ENCODE measurements at places on chromosomes 2 and 18.
A peak's percentile ranks its signal among the peaks of the same experiment; 100 is the strongest.

GRCh38 chr2:215487002-215487372 is 51.1 kb upstream of the FN1 start:
- no peaks in the 10 kb centered on the region for H3K36me3 ChIP-seq
- H3K27me3 ChIP-seq = peaks cover 4% of the 10 kb centered on the region
- no peak for DNase-seq
- no peaks in the 10 kb centered on the region for H3K4me1 ChIP-seq

DNA sequence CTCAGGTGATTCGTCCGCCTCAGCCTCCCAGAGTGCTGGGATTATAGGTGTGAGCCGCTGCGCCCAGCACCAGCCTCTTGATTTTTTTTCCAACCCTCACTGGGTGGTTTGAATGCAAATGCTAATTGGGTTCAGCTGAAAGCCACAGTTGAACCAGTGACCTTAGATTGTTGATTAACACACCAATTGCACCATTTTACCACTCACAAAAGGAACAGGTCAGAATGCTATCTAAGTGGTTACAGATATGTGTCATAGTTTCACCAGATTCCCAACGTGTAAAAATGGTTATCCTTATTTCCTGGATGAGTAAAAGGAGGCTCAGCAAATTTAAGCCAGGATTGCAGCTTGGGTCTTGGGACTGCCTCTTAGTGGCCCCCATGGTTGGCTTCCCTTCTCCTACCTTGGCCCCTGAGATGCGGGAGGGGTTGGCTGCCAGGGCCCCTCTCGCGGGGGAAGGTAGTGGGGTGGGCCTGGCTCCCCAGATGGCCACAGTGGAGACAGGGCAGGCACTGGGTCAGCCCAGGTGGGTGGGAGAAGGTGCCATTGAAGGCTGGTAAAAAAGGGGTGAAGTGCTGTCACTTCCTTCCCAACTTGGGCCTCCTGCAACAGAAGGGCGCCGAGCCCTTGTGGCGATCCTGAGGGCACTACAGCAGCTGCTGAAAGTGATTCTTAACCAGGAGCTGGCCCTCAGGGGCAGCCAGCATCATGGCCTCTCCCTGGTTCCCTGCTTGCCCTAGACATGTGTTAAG is 164.9 kb upstream of the HAAO start:
- H3K36me3 ChIP-seq = no peaks in the 10 kb centered on the region
- H3K27ac ChIP-seq = no peak overlapping the region
- DNase-seq = no peak
- no peak overlapping the region for H3K4me3 ChIP-seq
- no peaks in the 10 kb centered on the region for H3K4me1 ChIP-seq

DNA sequence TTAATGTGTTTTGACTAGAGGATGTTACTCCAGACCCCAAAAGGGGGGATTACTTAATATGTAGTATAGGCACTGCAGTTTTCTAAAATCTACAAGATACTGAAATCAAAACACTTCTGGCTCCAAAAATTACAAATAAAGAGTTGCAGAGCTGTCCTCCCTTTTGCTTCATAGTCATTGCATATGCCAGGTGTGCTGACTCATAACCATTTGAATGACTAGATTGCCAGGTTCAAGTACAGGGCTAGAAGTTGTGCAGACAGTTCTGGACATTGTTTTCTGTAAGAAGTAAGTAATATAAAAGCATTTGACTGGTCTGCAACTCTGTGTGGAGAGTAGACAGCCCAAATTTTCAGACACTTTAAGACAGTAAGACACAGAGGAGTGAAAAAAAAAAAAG is 6.7 kb downstream of the CWC22 start:
- no peak for DNase-seq
- peaks cover 15% of the 10 kb centered on the region for H3K36me3 ChIP-seq
- H3K4me3 ChIP-seq = no peak overlapping the region
- no peaks in the 10 kb centered on the region for H3K27me3 ChIP-seq
- no peak overlapping the region for H3K27ac ChIP-seq

- H3K4me1 ChIP-seq = peaks cover 20% of the 10 kb centered on the region
- no peak overlapping the region for H3K4me3 ChIP-seq
- no peaks in the 10 kb centered on the region for H3K27me3 ChIP-seq
Observed at GRCh38 chr2:221423210-221423804, 148.8 kb downstream of the EPHA4 start.

DNA sequence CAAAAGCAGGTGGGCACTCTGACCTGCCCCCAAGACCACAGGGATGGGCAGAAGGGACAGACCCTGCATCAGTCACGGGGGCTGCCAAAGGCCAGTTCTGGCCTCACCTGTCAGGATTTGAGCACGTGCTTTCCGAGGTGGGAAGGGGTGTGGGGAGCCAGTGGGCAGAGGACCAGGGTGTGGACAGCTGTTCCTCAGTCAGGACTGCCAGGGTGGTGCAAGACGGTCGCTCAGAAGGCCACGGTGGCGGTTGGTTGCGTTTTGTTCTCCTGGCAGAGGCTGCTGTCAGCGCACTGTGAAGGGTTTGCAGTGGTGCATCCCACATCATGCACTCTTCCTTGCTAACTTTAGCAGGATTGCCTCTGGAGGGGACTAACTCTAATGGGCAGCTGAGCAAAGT is 665.3 kb upstream of the RAB6C start:
- H3K27me3 ChIP-seq = no peaks in the 10 kb centered on the region
- DNase-seq = no peak
- H3K27ac ChIP-seq = no peak overlapping the region
- no peaks in the 10 kb centered on the region for H3K36me3 ChIP-seq
- no peaks in the 10 kb centered on the region for H3K4me1 ChIP-seq
- no peak overlapping the region for H3K4me3 ChIP-seq

- no peak for DNase-seq
- H3K4me1 ChIP-seq = no peaks in the 10 kb centered on the region
- no peaks in the 10 kb centered on the region for H3K27me3 ChIP-seq
- no peak overlapping the region for H3K27ac ChIP-seq
- H3K4me3 ChIP-seq = no peak overlapping the region
Observed at GRCh38 chr18:74511823-74512222, 15.7 kb downstream of the CNDP2 start.

- H3K36me3 ChIP-seq = no peaks in the 10 kb centered on the region
- H3K27ac ChIP-seq = no peak overlapping the region
- H3K27me3 ChIP-seq = no peaks in the 10 kb centered on the region
- DNase-seq = no peak
Observed at GRCh38 chr2:150007815-150008430, 420.3 kb upstream of the MMADHC start.

- H3K36me3 ChIP-seq = peaks cover 30% of the 10 kb centered on the region
- H3K27ac ChIP-seq = peak overlapping the region; percentile 18
- H3K4me1 ChIP-seq = peaks cover 40% of the 10 kb centered on the region
- no peak for DNase-seq
Observed at GRCh38 chr2:162075689-162076132, 1.7 kb upstream of the DPP4 start.

GRCh38 chr2:219298759-219299371 is 10.3 kb downstream of the PTPRN start:
- H3K4me1 ChIP-seq = peaks cover 11% of the 10 kb centered on the region
- peaks cover 11% of the 10 kb centered on the region for H3K27me3 ChIP-seq
- H3K4me3 ChIP-seq = no peak overlapping the region
- no peaks in the 10 kb centered on the region for H3K36me3 ChIP-seq

GRCh38 chr2:215594766-215595165 is 158.9 kb upstream of the FN1 start:
- H3K4me3 ChIP-seq = no peak overlapping the region
- H3K27me3 ChIP-seq = no peaks in the 10 kb centered on the region
- DNase-seq = no peak
- no peaks in the 10 kb centered on the region for H3K36me3 ChIP-seq
- no peaks in the 10 kb centered on the region for H3K4me1 ChIP-seq

- peaks cover 43% of the 10 kb centered on the region for H3K36me3 ChIP-seq
- H3K27me3 ChIP-seq = no peaks in the 10 kb centered on the region
- H3K4me3 ChIP-seq = no peak overlapping the region
- no peak overlapping the region for H3K27ac ChIP-seq
Observed at GRCh38 chr18:69998523-69998987, 50.9 kb upstream of the CD226 start.

- DNase-seq = no peak
- H3K4me3 ChIP-seq = no peak overlapping the region
- H3K27me3 ChIP-seq = peaks cover 3% of the 10 kb centered on the region
- no peaks in the 10 kb centered on the region for H3K36me3 ChIP-seq
- H3K27ac ChIP-seq = no peak overlapping the region
Observed at GRCh38 chr2:1731963-1732768, 12.1 kb downstream of the PXDN start.

GRCh38 chr2:110873597-110874452 is 141.5 kb downstream of the ACOXL start:
- no peak for DNase-seq
- no peak overlapping the region for H3K27ac ChIP-seq
- peaks cover 3% of the 10 kb centered on the region for H3K36me3 ChIP-seq

GRCh38 chr2:142561656-142562055 is 315.8 kb upstream of the KYNU start:
- no peak for DNase-seq
- H3K4me1 ChIP-seq = no peaks in the 10 kb centered on the region
- H3K36me3 ChIP-seq = no peaks in the 10 kb centered on the region
- no peak overlapping the region for H3K27ac ChIP-seq
- H3K27me3 ChIP-seq = no peaks in the 10 kb centered on the region

- H3K4me3 ChIP-seq = no peak overlapping the region
- no peaks in the 10 kb centered on the region for H3K36me3 ChIP-seq
- no peak for DNase-seq
- H3K4me1 ChIP-seq = no peaks in the 10 kb centered on the region
Observed at GRCh38 chr2:223102040-223102400, 50.0 kb downstream of the KCNE4 start.

GRCh38 chr2:11073251-11073650 is 82.0 kb upstream of the SLC66A3 start:
- H3K36me3 ChIP-seq = no peaks in the 10 kb centered on the region
- H3K4me1 ChIP-seq = peaks cover 17% of the 10 kb centered on the region
- peaks cover 16% of the 10 kb centered on the region for H3K27me3 ChIP-seq
- no peak overlapping the region for H3K4me3 ChIP-seq

GRCh38 chr18:76452357-76452756 is 42.7 kb downstream of the ZNF516 start:
- no peaks in the 10 kb centered on the region for H3K36me3 ChIP-seq
- H3K27me3 ChIP-seq = peaks cover 38% of the 10 kb centered on the region
- peaks cover 19% of the 10 kb centered on the region for H3K4me1 ChIP-seq
- DNase-seq = peak; percentile 4
- H3K27ac ChIP-seq = no peak overlapping the region

- peaks cover 27% of the 10 kb centered on the region for H3K27me3 ChIP-seq
- no peak overlapping the region for H3K4me3 ChIP-seq
- H3K36me3 ChIP-seq = peaks cover 8% of the 10 kb centered on the region
- peaks cover 3% of the 10 kb centered on the region for H3K4me1 ChIP-seq
Observed at GRCh38 chr2:286774-287392, 1.0 kb downstream of the ALKAL2 start.

- H3K27ac ChIP-seq = no peak overlapping the region
- no peaks in the 10 kb centered on the region for H3K4me1 ChIP-seq
- no peak overlapping the region for H3K4me3 ChIP-seq
Observed at GRCh38 chr2:106953236-106953635, 67.3 kb upstream of the ST6GAL2 start.

GRCh38 chr2:136000502-136000901 is 15.1 kb upstream of the DARS1 start:
- no peak overlapping the region for H3K4me3 ChIP-seq
- no peak overlapping the region for H3K27ac ChIP-seq
- H3K27me3 ChIP-seq = no peaks in the 10 kb centered on the region
- no peak for DNase-seq
- peaks cover 24% of the 10 kb centered on the region for H3K4me1 ChIP-seq

- no peak overlapping the region for H3K4me3 ChIP-seq
- H3K4me1 ChIP-seq = peaks cover 35% of the 10 kb centered on the region
- H3K27ac ChIP-seq = no peak overlapping the region
- no peak for DNase-seq
- H3K27me3 ChIP-seq = no peaks in the 10 kb centered on the region
Observed at GRCh38 chr2:201402651-201403562, 45.8 kb upstream of the FLACC1 start.

DNA sequence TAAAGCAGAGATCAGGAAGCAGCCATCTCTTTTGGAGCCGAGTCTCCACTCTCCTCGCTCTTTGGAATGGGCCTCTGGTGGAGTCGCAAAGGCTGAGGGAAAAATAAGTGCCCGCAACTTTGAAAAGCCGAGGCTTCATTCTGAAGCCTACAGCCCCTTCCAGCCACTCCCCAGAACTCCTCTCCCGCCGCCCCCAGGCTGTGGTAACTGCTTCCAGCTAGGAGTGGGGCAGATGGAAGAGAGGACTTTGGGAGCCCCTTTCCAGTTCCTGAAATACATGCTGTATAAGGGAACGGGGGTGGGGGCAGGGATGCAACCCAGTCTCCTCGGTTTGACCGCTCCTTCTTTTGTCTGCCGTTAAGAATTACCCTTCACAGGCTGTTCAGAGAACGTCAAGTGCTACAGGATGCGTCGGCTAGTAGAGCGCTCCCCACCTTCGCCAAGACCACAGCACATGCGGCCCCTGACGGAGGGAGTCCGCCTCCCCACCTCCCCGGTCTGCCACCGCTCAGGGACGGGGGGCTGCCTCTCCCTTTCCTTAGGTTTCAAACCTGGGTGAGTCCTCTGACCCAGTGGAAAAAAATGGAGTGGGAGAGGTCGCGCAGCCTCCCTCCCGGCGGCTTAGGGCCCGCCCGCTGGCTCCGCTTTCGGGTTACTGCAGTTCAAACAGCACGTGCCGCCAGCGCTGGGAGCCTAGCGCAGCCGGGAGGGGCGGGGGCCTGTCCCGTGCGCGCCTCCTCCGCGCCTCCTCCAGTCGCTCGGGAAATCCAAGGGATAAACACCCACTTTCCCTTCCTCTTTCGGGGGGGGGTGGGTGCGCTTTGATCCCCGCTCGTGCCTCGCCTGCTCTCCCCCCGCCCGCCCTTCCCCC is 4.9 kb downstream of the CYP26B1 start:
- H3K4me1 ChIP-seq = peaks cover 25% of the 10 kb centered on the region
- no peak overlapping the region for H3K27ac ChIP-seq
- peak; percentile 8 for DNase-seq

- no peaks in the 10 kb centered on the region for H3K36me3 ChIP-seq
- no peak overlapping the region for H3K4me3 ChIP-seq
- DNase-seq = no peak
- H3K27me3 ChIP-seq = peaks cover 16% of the 10 kb centered on the region
Observed at GRCh38 chr2:3766824-3767223, 63.4 kb downstream of the DCDC2C start.

- H3K27me3 ChIP-seq = no peaks in the 10 kb centered on the region
- DNase-seq = peak; percentile 24
- H3K4me1 ChIP-seq = peaks cover 9% of the 10 kb centered on the region
Observed at GRCh38 chr2:36889795-36890194, 76.5 kb downstream of the STRN start.

- no peaks in the 10 kb centered on the region for H3K27me3 ChIP-seq
- H3K27ac ChIP-seq = no peak overlapping the region
- no peaks in the 10 kb centered on the region for H3K4me1 ChIP-seq
- H3K36me3 ChIP-seq = no peaks in the 10 kb centered on the region
- DNase-seq = no peak
Observed at GRCh38 chr2:80154231-80154915, 150.2 kb downstream of the LRRTM1 start.

GRCh38 chr2:158726911-158727592 is 68.1 kb upstream of the DAPL1 start:
- no peak overlapping the region for H3K4me3 ChIP-seq

- H3K27ac ChIP-seq = no peak overlapping the region
- peaks cover 21% of the 10 kb centered on the region for H3K4me1 ChIP-seq
- no peak overlapping the region for H3K4me3 ChIP-seq
- H3K36me3 ChIP-seq = no peaks in the 10 kb centered on the region
- no peak for DNase-seq
Observed at GRCh38 chr2:237057893-237058300, 27.8 kb upstream of the COPS8 start.

All from activated CD4-positive, alpha-beta memory T cell treated with anti-CD3 and anti-CD28 coated beads for 36 hours (primary cell).